Stimulated activated CD8-positive, alpha-beta memory T cell treated with anti-CD3 and anti-CD28 coated beads, Interleukin-7, amount 100 ng/mL, for 24 hours (primary cell): ENCODE measurements at places on chromosomes 5 and 9.

- DNase-seq: no peak
Observed at GRCh38 chr9:88949961-88950340, 41.3 kb upstream of the S1PR3 start.

DNA sequence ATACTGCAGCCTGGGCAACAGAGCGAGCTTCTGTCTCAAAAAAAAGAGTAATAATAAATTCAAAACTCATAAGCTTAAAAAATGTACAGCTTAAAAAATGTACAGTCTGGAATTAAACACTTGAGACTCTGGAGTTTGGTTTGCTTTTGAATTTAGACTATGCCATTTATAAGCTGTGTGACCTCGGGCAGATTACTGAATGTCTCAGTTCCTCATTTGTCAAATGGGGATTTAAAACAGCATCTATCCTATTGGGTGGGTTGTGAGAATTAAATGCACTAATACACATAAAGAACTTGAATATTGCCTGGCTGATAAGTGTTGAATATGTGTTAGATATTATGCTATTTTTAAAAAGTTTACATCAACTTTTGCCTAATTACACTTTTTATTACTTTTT lies 98.4 kb downstream of the SCAMP1 start:
- DNase-seq: no peak

DNA sequence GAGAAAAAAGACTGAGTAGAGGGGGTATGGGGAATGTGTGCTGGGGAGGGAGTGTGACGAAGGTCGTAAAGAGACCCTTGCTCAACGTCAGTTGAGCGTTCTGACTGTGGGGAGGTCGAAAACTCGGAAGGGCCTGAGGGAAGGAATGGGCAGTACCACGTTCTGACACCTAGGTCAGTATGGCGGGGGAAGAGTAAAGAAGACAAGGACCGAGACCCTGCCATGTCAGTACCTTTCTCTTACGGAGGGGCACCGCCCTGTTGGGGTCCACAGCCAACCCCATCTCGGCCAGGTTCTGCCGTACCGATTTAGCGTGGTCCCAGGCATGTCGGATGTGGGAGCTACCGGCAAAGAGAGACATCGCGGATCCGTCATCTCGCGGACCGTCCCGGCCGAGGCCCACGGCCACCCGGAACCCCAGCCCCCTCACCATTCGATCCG lies 375 bp downstream of the NOP16 start:
- no peak for DNase-seq

GRCh38 chr9:33510262-33511183 lies 13.5 kb upstream of the ANKRD18B start:
- no peak for DNase-seq

- DNase-seq: no peak
Observed at GRCh38 chr5:78888580-78889368, 96.3 kb downstream of the ARSB start.

- DNase-seq: no peak
Observed at GRCh38 chr5:30994176-30994575, 199.3 kb upstream of the CDH6 start.

- DNase-seq: no peak
Observed at GRCh38 chr5:16456103-16456832, 9.3 kb downstream of the ZNF622 start.

- DNase-seq: no peak
Observed at GRCh38 chr9:35743452-35743851, 5.6 kb downstream of the GBA2 start.
